Bronchus fibroblast of lung (primary cell): ENCODE measurements at places on chromosomes 12 and 14. TPM values are rescaled to one million over a fixed set of nuclear protein-coding genes. Genes with fewer than 3 reads are reported as not detected.

Gene C12orf42
- total RNA-seq: not detected in 2 replicates

Gene KCNA1
- total RNA-seq: not detected in 2 replicates

Gene L3HYPDH
- 24.1 and 30.8 TPM in 2 replicates for total RNA-seq

Gene TNFRSF1A
- total RNA-seq: 251 and 310 TPM in 2 replicates

Gene KLHDC1
- 0.30 and 1.2 TPM in 2 replicates for total RNA-seq

Gene GPR84
- total RNA-seq: not detected in 2 replicates

Gene RD3L
- total RNA-seq: not detected in 2 replicates

Gene CABP1
- under 0.01 TPM in 1 of 2 replicates, not detected in the other for total RNA-seq

Gene NGB
- total RNA-seq: not detected in 2 replicates

Gene DDHD1
- total RNA-seq: 3.9 and 4.0 TPM in 2 replicates

Gene SIX6
- total RNA-seq: not detected in 2 replicates

Gene DEPDC4
- total RNA-seq: 1.5 and 1.9 TPM in 2 replicates

Gene FAM222A
- 0.15 and 0.17 TPM in 2 replicates for total RNA-seq

Gene CFAP251
- total RNA-seq: 2.4 and 3.9 TPM in 2 replicates

Gene TNFAIP2
- 32.4 and 36.6 TPM in 2 replicates for total RNA-seq

Gene FAM186B
- total RNA-seq: under 0.01 and 0.34 TPM in 2 replicates

Gene OTOGL
- total RNA-seq: under 0.01 and 0.17 TPM in 2 replicates

Gene MTERF2
- total RNA-seq: 2.9 and 3.9 TPM in 2 replicates

Gene FBXO33
- 7.0 and 13.8 TPM in 2 replicates for total RNA-seq

Gene TESPA1
- not detected in 2 replicates for total RNA-seq

Gene RGS6
- total RNA-seq: not detected in 2 replicates

Gene RDH16
- total RNA-seq: under 0.01 TPM in 1 of 2 replicates, not detected in the other

Gene OVCH1
- total RNA-seq: not detected in 2 replicates

Gene CRIP1
- total RNA-seq: 1.7 and 3.3 TPM in 2 replicates

Gene NAA30
- 5.8 and 9.8 TPM in 2 replicates for total RNA-seq

Gene ANKS1B
- total RNA-seq: not detected in 2 replicates

Gene VPS37B
- total RNA-seq: 27.7 and 30.0 TPM in 2 replicates

Gene TSPAN8
- total RNA-seq: not detected in 2 replicates

Gene DPPA3
- not detected in 2 replicates for total RNA-seq

Gene PHLDA1
- 95.3 and 108 TPM in 2 replicates for total RNA-seq

Gene KRT72
- not detected in 2 replicates for total RNA-seq

Gene ACRBP
- 0.89 and 1.0 TPM in 2 replicates for total RNA-seq

Gene MYO1H
- total RNA-seq: not detected in 2 replicates

Gene LRP1-AS
- not detected in 2 replicates for total RNA-seq

Gene ABCC9
- 0.34 and 0.45 TPM in 2 replicates for total RNA-seq

Gene MYBPC1
- not detected in 2 replicates for total RNA-seq

Gene FAM90A1
- 0.15 and 0.17 TPM in 2 replicates for total RNA-seq

Gene ZBTB42
- total RNA-seq: 2.5 and 3.6 TPM in 2 replicates

Gene PSMA6
- total RNA-seq: 239 and 249 TPM in 2 replicates

Gene CLEC6A
- total RNA-seq: not detected in 2 replicates

Gene C12orf56
- under 0.01 TPM in 1 of 2 replicates, not detected in the other for total RNA-seq

Gene IGF1
- not detected in 2 replicates for total RNA-seq

Gene GARIN6
- total RNA-seq: not detected in 2 replicates

Gene TSHR
- not detected in 2 replicates for total RNA-seq

Gene CCDC197
- total RNA-seq: not detected in 2 replicates

Gene MAP3K9
- total RNA-seq: 0.45 and 0.84 TPM in 2 replicates

Gene HOXC6
- total RNA-seq: 0.17 and 0.89 TPM in 2 replicates

Gene KLRC4
- total RNA-seq: not detected in 2 replicates

Gene EPYC
- 0.67 TPM in 1 of 2 replicates, not detected in the other for total RNA-seq

Gene ADAMTS20
- total RNA-seq: not detected in 2 replicates

Gene FCF1
- 29.9 and 32.6 TPM in 2 replicates for total RNA-seq

Gene INHBC
- total RNA-seq: under 0.01 TPM in 1 of 2 replicates, not detected in the other
